Fibroblast of skin of right biceps (primary cell): ENCODE measurements at places on chromosomes 1 and 21.

DNA sequence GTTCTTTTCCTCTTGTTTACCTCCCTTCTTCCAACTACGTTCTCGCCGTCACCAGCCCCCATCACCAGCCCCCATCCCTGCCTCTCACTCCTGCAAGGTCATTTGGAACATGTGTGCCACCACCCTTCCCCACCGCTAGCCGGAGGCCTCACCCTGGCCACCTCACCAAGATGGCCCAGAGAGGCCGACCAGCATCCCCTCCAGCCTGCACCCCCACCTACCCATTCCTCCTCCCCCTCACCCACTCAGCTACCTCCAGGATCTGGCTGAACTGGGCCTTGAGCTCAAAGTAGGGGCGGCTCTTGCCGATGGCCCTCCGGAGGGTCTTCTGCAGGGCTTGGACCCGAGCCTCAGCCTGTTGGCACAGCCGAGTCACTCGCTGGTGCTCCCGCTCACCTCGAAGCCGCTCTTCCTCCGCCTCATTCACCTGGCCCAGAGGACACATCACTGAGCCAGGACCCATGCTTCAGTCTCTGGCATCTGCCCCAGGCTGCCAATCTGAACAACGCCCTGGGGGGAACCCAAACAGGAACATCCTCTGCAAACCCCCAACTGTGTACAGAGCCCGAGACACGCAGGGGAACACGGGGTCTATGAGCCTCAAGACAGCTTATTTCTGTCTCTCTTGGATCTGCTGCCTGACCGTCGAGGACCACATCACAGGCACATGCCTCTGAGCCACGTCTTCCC, 12.8 kb downstream of the SH3BP5L start:
- DNase-seq, result no peak

- DNase-seq, result no peak
These were observed 35.7 kb upstream of the BCL9 start for GRCh38 chr1:147505568-147505967.

DNA sequence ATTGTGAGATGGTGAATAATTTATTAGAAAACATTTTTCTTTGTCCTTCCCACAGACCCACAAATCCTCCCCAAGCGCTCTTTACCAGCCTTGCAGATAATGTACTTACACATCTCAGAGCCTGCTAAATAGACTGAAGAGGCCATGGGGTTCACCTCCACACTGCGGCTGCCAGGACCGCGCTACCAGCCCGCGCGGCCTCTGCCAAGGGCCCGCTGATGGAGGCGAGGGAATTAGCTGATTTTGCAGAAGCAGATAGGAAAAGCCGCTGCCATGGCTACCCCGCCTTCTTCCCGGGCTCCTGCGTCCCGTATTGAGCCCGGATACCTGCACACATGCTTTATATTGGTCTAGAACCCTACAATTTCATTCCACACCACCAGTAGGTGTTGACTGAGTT, 248.0 kb upstream of the FOXD3 start:
- DNase-seq, result no peak

GRCh38 chr1:243667591-243667990, 182.5 kb downstream of the AKT3 start:
- DNase-seq, result no peak

GRCh38 chr1:174153085-174153824, 6.1 kb upstream of the RABGAP1L start:
- DNase-seq, result no peak

GRCh38 chr21:17352996-17353655, 159.7 kb upstream of the CXADR start:
- no peak for DNase-seq

DNA sequence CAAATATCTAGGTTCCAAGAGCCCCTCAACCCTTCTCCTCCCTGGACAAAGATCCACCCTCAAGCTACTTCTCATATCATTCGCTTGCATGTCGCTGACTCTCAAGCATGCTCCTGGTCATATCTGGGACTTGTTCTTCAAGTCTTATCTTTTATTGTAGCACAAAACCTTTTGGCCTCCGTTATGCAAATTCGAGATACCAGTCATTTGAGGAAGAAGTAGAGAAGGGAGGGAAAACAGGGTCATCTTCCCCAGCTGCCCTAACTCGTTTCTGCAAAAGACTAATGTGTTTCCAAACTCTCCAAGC, 63.8 kb upstream of the ETS2 start:
- DNase-seq, result no peak

GRCh38 chr1:221875004-221875330, 133.1 kb upstream of the DUSP10 start:
- no peak for DNase-seq
